Omental fat pad (tissue), 4 donors: ENCODE measurements at places on chromosomes 3 and 15. TPM values are rescaled to one million over a fixed set of nuclear protein-coding genes. Genes with fewer than 3 reads are reported as not detected.
A peak's percentile ranks its signal among the peaks of the same experiment; 100 is the strongest.

The GOLGA6A gene
- not detected for total RNA-seq

The C3orf62 gene
- 3.5 TPM for total RNA-seq

The CDCP1 gene
- total RNA-seq = 0.16 TPM

The SENP2 gene
- total RNA-seq = 56.9 TPM

The WDR76 gene
- 9.9 TPM for total RNA-seq

The TMEM158 gene
- not detected for total RNA-seq

The DPPA4 gene
- not detected for total RNA-seq

The WDR93 gene
- total RNA-seq = not detected

The MYL3 gene
- 4.4 TPM for total RNA-seq

The ZCWPW2 gene
- total RNA-seq = 0.25 TPM

DNA sequence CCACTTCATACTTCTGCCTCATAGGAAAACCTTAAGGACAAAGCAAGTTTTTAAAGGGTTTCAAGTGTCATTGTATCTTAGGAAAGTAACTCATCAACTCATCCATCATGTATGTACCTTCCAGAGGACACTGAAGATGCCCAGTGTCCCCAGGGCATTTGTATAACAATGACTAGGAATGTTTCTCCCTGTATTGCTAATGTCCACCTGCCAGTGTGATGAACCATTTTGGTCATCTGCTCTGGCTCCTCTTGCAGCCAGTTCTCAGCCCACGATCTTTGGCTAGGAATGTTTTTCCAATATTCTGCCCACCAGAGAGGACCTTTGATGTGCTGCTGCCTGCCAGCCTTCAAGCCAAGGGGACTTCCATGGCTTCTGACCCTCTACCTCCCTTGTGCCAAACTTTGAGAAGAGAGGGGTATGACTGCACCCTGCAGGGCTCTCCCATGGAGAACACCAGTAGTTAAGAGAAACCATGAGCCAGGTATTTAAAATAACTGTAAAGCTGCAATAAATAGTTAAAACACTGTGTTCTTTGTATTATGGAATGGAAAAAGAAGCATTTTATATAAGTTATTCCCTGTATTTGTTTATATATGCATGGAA, 11.4 kb downstream of the LMOD3 start:
- no peak for DNase-seq

DNA sequence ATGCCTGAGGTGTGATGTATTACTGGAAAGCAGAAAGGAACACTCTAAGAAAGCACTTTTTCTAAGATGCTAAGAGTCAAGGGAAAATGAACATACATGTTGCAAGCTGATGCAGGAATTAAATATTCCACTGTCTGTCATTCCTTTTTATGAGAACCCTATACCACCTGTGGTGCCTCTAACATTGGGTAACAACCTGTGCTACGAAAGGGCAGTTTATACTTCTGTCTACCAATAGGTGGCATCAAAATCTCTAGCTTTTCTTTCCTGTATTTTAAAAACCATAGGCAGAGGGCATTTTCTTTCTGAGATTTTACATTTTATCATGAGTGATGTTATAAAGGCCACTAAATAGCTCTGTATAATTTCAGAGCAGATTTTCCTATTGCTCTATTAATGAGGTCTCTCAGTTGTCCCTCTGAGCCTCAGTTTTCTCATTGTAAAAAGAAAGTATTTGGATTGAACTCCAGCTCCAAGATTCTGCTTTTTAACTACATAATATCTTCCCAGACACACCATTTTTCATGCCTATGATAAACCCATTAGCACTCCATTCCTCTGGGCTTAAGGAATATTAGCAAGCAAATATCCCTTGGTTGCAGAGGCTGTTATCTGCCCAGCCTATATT, 3.5 kb upstream of the CPNE4 start:
- DNase-seq = no peak

- DNase-seq = no peak
Observed at GRCh38 chr15:93265111-93265556, 176.1 kb upstream of the RGMA start.

DNA sequence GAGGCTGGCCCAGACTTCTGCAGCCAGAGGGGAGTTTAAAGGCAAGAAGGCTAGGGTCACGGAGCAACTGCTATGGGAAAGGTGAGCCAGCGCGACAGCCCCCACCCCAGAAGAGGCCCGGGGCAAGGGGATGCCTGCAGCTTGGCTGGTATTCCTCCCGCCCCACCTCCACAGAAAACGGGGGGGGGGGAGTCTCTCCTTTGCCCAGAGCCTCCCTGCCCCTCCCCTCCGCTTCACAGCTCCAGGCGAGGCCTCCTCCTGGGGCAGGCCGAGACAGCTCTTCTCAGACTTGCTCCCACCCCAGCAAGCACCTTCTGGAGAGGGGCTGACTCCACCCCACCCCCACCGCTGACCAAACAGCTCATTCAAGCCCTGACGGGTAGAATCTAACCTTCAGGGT, 13.4 kb downstream of the ANP32A start:
- DNase-seq = no peak

- DNase-seq = no peak
Observed at GRCh38 chr3:147943265-147943945, 534.2 kb downstream of the ZIC1 start.

GRCh38 chr3:177429079-177429478, 231.8 kb upstream of the TBL1XR1 start:
- no peak for DNase-seq

DNA sequence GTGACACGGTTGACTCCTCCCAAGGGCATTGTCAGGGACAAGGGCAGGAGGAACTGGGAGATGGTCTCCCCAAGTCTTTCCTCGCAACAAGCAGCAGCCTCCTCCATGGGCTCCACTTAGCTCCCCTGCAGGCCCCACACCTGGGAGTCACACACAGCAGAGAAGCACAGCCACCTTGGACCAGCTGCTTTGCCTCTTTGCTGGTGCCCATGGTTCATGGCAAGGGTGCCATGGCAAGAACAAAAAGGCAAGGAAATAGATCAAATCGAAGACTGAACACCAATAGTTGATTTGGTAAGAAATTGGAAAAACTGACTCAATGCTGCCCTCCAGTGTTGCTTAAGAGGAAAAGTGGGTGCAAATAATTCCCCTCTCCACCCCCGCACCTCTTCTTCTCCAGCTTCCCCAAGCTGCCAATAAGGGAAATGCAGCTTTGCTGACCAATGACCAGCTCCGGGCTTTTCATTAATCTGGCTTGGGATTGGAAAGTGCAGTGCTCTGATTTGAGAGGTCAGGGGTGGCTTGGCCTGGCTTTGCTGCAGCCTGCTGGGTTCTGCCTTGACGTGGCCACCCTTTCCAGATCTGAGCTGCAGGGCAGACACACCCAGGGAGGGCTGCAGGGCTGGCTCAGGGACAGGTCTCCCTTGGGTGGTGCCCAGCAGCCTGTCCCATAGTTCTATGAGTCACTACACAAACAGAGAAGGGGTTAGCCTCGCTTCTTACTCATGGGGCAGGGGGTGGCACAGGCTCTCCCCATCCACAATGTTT, 162.0 kb downstream of the KLF13 start:
- DNase-seq = no peak

GRCh38 chr3:138608322-138609135, at the start of gene FAIM:
FAIM (plus strand) TSS chr3:138608771; CDS start chr3:138619727, 10,956 bp downstream.
- DNase-seq = peak; percentile 32

DNA sequence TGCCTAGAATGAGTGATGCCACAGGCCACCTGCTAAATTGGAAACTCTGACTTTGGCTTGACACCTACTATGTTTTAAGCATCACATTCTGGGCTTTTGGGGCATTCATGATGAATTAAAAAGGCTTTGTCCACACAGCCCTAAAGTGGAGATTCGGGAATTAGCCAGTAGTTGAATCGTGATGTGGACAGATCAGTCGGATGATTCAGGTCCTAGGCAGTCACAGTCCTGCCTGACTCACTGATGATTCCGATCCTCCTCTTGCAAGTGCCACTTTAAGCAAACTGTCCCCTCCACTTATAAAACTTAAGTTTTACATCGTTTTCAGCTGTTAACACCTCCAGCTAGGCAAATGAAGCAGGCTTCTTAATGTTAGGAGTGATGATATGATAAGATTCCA, 75.3 kb downstream of the SYNPR start:
- no peak for DNase-seq

DNA sequence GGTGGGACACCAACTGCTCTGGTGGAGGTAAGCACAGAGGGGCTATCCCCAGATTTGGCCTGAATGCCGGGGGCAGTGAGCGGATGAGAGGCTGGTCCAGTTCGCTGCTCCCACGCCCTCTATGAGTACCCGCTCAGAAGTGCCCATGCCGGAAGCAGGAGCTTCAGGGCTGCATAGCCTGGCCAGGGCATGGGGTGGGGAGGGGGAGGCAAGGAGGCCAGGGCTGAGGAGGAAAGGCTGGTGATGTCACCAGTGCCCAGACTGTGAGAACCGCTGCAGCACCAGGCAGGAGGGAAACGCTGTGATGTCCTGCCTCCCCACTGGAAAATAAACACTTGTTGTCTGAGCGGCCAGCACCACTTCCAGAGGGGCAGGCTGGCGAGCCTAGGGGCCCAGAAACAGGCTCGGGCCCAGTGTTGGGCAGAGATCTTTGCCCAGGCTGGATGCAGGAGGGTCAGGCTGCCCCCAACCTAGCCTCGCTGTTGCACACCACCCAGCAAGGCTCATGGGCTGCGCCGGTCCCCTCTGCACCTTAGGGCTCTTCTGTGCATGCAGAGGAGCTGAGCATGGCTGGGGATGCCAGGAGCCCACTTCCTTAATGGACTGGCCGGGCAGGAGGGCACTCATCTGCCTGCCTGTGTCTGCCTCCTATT, 10.9 kb upstream of the DLL4 start:
- no peak for DNase-seq

- DNase-seq = no peak
Observed at GRCh38 chr3:15889936-15890335, 92.2 kb upstream of the ANKRD28 start.

DNA sequence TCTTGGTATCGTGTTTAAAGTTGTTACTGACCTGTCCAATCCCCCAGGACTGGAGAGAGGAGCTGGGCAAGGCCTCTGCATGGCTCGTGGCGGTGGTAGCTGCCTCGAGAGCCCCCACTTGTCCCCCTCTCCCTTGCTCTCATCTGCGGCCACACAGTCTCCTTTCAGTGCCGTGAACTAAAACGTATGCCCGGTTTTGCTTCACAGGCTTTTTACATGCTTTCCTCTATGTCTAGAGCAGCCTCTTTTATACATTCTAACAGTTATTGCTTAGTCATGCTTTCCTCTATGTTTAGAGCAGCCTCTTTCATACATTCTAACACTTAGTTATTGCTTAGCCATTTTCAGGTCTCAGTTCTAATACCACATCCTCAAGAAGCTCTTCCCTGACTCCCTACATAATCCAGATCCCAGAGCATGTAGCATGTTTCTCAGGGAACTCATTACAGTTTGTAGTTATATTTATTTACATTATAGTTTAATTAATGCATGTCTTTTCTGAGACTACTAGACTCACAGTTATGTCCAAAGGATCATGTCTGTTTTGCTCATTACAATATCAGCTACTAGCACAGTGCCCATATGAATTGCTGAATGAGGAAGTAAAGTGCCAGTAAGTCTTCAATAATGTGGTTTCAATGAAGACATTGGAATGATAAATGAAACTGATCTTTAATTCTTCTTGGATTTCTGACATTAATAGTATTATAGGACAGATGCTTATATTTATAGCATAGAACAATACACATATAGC, 66.5 kb upstream of the TBL1XR1 start:
- DNase-seq = no peak

GRCh38 chr3:124783696-124784095, 53.4 kb downstream of the UMPS start:
- no peak for DNase-seq

- no peak for DNase-seq
Observed at GRCh38 chr3:36591959-36592358, 172.4 kb downstream of the DCLK3 start.

DNA sequence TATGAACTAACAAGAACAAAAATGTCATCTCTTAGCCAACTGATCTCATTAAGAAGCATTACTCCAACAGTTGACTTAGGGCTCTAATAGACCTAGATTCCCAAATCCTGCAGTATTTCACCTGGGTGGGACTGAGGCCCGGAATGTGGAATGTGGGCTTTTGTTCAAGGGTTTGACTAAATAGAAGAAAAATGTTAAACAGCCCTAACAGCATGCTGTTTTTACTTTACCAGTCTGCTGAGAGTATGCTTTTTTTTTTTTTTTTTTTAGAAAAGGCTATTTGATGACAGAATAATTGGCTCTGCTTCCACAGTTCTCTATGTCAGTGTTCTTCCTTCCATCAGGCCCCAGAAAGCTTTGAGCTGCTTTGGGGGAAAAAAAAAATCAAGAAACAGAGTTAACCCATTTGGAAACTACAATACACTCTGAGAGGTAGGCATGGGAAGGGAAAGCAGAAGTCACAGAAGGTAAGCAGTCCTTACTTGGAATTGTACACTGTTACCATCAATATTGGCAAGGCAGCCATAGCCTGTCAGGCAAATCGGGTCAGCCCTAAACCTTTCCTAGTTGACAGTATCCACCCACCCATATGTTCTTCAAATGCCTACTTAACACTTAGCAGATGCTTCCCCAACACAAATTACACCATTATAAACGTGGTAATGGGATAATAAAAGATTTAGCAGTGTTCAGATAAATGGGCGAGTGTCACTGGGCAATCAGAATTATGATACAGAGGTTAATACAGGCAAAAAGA, 224.2 kb downstream of the CNTN3 start:
- DNase-seq = no peak
